ENCODE measurements at places on chromosomes 3 and 15. TPM values are rescaled to one million over a fixed set of nuclear protein-coding genes. Genes with fewer than 3 reads are reported as not detected.

DNA sequence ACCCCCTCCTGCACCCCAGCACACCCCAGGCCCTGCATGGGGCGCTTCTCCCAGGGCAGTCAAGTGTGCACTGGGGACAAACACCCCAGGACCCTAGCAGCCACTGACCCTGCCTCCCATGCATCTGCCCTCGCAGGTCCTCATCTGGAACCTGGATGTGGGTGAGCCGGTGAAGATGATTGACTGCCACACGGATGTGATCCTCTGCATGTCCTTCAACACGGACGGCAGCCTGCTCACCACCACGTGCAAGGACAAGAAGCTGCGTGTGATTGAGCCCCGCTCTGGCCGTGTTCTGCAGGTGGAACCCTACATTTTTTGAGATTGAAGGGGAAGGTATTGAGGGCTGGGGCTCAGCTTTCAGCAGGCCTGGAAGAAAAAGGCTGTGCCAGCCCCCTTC, 109.3 kb downstream of the ANP32A start:
- DNase-seq, result no peak
- H3K4me1 ChIP-seq, result no peaks in the 10 kb centered on the region
- H3K36me3 ChIP-seq, result peaks cover 3% of the 10 kb centered on the region
- H3K27ac ChIP-seq, result no peak overlapping the region
- H3K4me3 ChIP-seq, result no peak overlapping the region
- H3K27me3 ChIP-seq, result no peaks in the 10 kb centered on the region

GRCh38 chr15:74136540-74136813, 6.1 kb downstream of the ISLR2 start:
- H3K27ac ChIP-seq, result peak overlapping the region; percentile 45
- DNase-seq, result no peak
- H3K4me3 ChIP-seq, result peak overlapping the region; percentile 51

GRCh38 chr3:171285287-171285686, 174.9 kb downstream of the TNIK start:
- DNase-seq, result no peak
- no peaks in the 10 kb centered on the region for H3K27me3 ChIP-seq
- H3K27ac ChIP-seq, result no peak overlapping the region
- H3K4me3 ChIP-seq, result no peak overlapping the region

The LTF gene
- total RNA-seq, result 5.0 TPM

The UBA7 gene
- total RNA-seq, result 54.4 TPM

GRCh38 chr3:10468613-10469354, 36.6 kb downstream of the ATP2B2 start:
- H3K4me3 ChIP-seq, result no peak overlapping the region
- no peaks in the 10 kb centered on the region for H3K4me1 ChIP-seq
- H3K27ac ChIP-seq, result no peak overlapping the region
- no peaks in the 10 kb centered on the region for H3K36me3 ChIP-seq
- DNase-seq, result no peak

The PHC3 gene
- total RNA-seq, result 43.4 TPM

DNA sequence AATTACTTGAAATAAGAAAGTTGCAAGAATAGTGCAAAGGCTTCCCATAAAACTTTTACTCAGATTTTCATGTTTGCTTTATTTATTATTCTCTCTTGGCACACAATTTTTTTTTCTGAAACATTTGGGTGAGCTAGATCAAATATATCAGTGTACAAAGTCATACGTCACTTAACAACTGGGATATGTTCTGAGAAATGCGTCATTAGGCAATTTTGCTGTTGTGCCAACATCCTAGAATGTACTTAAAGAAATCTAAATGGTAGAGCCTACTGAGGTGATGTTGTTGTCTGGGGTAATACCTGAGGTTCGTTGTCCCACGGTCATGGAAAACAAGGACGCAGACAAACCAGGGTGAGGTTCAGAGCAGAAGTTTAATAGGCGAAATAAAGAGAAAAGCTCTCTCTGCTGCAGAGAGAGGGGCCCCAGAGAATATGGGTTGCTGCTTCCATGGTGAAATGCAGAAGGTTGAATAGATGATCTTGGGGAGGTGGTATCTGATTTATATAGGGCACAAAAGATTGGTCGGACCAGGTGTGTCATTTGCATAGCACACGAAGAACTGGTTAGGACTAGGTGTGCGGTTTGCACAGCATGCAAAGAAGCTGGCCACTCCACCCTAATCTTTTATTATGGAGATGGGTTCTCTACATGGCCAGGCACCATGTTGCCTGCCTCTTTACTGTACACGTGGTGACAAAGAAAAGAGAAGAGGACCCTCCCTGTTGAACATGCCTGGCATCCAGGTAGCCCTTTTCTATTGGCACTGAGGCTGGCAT, 8.8 kb upstream of the GRAMD1C start:
- no peak overlapping the region for H3K27ac ChIP-seq
- H3K27me3 ChIP-seq, result no peaks in the 10 kb centered on the region
- H3K4me1 ChIP-seq, result no peaks in the 10 kb centered on the region
- no peak overlapping the region for H3K4me3 ChIP-seq
- DNase-seq, result no peak

- no peak overlapping the region for H3K4me3 ChIP-seq
- no peak for DNase-seq
- H3K27me3 ChIP-seq, result no peaks in the 10 kb centered on the region
- H3K4me1 ChIP-seq, result peaks cover 45% of the 10 kb centered on the region
Observed at GRCh38 chr15:58438956-58439355, 7.2 kb downstream of the LIPC start.

The TMCO5A gene
- not detected for total RNA-seq

DNA sequence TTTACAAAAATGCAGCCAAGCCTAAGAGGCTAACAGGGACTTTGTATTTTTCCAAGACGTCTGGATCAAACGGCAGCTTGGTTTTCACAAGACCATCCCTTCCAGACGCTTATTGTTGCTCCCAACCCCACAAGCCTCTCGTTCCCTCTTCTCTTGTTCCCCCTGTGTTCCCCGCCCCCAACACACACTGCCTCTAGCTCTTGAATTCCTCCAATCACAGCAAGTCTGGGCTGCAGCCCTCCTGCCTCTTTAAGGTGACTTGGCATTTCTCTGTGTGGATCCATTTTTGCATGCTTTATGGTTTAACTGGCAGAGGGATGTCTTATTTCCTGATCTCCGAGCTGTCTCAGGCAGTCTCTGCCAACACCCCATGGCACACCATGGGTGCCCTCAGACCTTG, 182.2 kb downstream of the ABHD5 start:
- H3K27ac ChIP-seq, result no peak overlapping the region
- DNase-seq, result no peak
- no peaks in the 10 kb centered on the region for H3K4me1 ChIP-seq
- H3K27me3 ChIP-seq, result peaks cover 3% of the 10 kb centered on the region
- H3K36me3 ChIP-seq, result no peaks in the 10 kb centered on the region

The SERINC4 gene
- total RNA-seq, result not detected

DNA sequence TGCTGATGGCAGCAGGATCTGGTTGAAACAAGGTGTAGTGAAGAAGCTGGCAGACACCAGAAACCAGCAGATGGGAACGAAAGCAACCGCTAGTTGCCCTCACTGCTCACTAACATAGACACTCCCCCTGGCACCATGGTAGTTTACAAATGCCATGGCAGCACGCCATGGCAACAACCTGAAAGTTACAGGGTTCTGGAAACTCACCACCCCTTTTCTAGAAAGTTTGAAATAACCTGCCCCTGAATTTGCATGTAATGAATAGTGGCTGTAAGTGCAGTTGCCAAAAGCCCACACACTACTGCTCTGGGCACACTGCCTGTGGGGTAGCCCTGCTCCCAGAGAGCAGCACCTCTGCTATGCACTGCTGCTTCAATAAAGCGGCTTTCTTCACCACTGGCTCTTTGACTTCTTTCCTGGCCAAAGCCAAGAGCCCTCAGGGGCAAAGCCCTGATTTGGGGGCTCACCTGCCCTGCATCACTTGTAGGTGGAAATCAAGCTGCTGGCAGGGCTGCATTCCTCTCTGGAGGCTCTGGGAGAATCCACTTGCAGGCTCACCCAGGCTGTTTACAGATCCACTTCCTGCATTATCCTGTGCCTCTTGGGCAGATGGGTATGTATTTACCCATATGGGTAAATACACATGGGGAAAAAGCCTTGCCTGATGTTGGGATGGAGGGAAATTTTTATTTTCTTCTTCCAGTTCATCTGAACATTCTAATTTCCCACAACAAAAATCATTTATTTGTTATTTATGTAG, 2.0 kb upstream of the GP9 start:
- no peaks in the 10 kb centered on the region for H3K36me3 ChIP-seq
- no peaks in the 10 kb centered on the region for H3K27me3 ChIP-seq
- H3K4me3 ChIP-seq, result no peak overlapping the region

GRCh38 chr3:104108522-104108921, 1258.2 kb upstream of the ALCAM start:
- H3K27me3 ChIP-seq, result no peaks in the 10 kb centered on the region
- H3K36me3 ChIP-seq, result no peaks in the 10 kb centered on the region
- no peak overlapping the region for H3K4me3 ChIP-seq
- H3K27ac ChIP-seq, result no peak overlapping the region

The GPR171 gene
- total RNA-seq, result 1.3 TPM

DNA sequence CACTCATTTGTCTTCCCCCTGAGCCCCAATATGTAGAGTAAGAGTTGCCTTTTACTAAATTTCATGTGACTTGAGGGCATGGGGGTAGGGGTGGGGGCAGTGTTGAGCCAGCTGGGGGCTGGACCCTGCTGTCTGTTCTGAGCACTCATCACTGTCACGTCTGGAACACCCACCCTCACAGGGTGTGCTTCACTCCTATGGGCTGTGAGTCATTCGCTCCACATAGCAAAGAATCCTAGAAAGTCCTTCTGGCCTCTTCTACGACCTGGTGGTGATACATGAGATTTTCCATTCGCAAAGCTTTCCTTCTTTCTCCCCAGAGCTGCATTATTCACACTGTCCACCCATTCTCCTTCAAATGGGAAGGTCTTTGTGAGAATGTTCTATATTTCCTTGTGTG, 43.6 kb upstream of the MGLL start:
- no peak for DNase-seq
- no peaks in the 10 kb centered on the region for H3K27me3 ChIP-seq
- no peak overlapping the region for H3K4me3 ChIP-seq
- no peak overlapping the region for H3K27ac ChIP-seq
- H3K36me3 ChIP-seq, result no peaks in the 10 kb centered on the region
- H3K4me1 ChIP-seq, result no peaks in the 10 kb centered on the region

DNA sequence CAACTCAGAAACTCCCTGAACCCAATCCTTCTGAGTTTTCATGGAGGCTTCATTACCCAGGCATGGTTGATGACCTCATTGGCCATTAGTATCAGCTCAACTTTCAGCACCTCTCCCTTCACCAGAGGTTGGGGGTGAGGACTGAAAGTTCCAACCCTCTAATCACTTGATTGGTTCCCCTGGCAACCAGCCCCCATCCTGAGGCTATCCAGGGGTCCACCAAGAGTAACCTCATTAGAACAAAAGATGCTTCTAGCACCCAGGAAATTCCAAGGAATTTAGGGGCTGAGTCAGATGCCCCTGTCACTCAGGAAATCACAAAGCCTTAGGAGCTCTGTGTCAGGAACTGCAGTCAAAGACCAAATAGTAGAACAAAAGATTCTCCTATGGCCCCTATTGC, 43.8 kb downstream of the ADAMTSL3 start:
- no peak overlapping the region for H3K4me3 ChIP-seq
- no peaks in the 10 kb centered on the region for H3K4me1 ChIP-seq
- DNase-seq, result no peak
- no peak overlapping the region for H3K27ac ChIP-seq

The RTP1 gene
- not detected for total RNA-seq

The FGF7 gene
- 5.5 TPM for total RNA-seq

DNA sequence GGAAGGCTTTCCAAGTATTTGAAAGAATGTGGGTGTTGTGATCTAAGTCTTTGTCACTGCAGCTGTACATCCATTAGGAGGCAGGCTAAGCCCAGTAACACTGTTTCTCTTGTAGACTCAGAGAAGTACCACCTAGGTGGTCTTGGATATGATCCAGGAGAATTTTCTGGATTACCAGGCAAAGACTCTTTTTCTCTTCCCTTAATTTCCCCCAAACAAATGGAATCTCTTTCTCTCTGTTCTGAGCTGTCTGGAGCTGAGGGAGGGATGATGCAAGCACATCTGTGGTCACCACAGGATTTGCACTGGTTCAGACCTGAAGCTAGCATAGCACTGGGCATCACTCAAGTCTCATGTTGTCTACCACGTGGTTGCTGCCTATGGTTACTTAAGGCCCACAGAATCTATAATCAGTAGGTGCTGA, 227.6 kb downstream of the NECTIN3 start:
- no peak overlapping the region for H3K4me3 ChIP-seq
- no peak overlapping the region for H3K27ac ChIP-seq
- no peaks in the 10 kb centered on the region for H3K36me3 ChIP-seq

The SSUH2 gene
- total RNA-seq, result not detected

GRCh38 chr15:99657996-99658395, 75.2 kb downstream of the LYSMD4 start:
- no peak overlapping the region for H3K4me3 ChIP-seq
- H3K27me3 ChIP-seq, result no peaks in the 10 kb centered on the region
- no peaks in the 10 kb centered on the region for H3K4me1 ChIP-seq
- no peak overlapping the region for H3K27ac ChIP-seq

The SRGAP3 gene
- total RNA-seq, result 21.8 TPM

The ITPKA gene
- not detected for total RNA-seq

DNA sequence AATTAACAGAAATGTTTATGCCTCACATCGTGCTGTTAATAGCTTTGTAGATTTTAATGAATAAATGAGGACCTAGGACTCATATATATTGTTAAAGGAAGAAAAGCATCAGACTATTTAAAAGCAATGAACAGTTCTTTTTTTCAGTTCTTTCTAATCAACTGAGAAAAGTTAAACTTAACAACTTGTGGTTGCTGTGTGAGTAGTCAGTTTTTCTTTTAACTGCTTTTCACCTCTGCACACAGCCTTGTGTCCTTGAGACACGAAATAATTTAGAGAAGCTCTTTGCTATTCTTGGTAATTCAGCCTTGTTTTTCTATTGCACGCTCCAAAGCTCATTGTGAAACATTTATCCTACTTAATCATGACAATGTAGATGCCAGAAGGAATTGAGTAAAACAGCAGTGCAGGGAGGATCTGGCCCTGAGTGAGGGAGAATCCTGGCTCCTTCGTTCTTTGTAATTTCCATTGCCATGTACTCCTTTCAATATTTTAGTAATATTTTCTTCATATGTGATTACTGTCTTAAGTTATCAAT, 499.0 kb downstream of the PYDC2 start:
- H3K27ac ChIP-seq, result no peak overlapping the region
- H3K4me1 ChIP-seq, result no peaks in the 10 kb centered on the region
- no peaks in the 10 kb centered on the region for H3K36me3 ChIP-seq
- no peaks in the 10 kb centered on the region for H3K27me3 ChIP-seq
- no peak overlapping the region for H3K4me3 ChIP-seq
- DNase-seq, result no peak

- H3K27ac ChIP-seq, result no peak overlapping the region
- H3K27me3 ChIP-seq, result no peaks in the 10 kb centered on the region
- no peak overlapping the region for H3K4me3 ChIP-seq
- H3K4me1 ChIP-seq, result no peaks in the 10 kb centered on the region
- no peak for DNase-seq
- no peaks in the 10 kb centered on the region for H3K36me3 ChIP-seq
Observed at GRCh38 chr3:191882289-191882688, 421.3 kb downstream of the PYDC2 start.

DNA sequence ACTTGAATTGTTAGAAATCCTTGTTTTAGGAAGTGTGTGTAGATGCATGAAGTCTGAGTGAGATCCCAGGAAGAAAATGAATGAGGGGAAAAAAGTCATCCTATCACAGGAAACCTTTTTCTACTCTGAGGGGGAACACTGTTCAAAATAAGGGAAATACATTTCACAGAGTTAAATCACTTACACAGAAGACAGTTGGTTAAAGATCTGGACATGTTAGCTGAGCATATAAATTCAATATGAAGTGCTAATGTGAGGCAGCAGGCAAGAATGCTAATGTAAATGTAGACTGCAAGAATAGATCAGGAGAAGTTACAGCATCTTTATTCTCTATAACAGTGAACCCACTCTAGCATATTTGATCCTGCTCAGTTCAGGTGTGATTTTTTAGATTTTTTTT, 2.6 kb downstream of the TBCCD1 start:
- H3K4me1 ChIP-seq, result peaks cover 36% of the 10 kb centered on the region
- H3K27ac ChIP-seq, result no peak overlapping the region
- H3K4me3 ChIP-seq, result no peak overlapping the region
- H3K36me3 ChIP-seq, result no peaks in the 10 kb centered on the region

The CSPG4 gene
- 19.7 TPM for total RNA-seq
